ENCODE measurements at places on chromosomes 2 and 18.

DNA sequence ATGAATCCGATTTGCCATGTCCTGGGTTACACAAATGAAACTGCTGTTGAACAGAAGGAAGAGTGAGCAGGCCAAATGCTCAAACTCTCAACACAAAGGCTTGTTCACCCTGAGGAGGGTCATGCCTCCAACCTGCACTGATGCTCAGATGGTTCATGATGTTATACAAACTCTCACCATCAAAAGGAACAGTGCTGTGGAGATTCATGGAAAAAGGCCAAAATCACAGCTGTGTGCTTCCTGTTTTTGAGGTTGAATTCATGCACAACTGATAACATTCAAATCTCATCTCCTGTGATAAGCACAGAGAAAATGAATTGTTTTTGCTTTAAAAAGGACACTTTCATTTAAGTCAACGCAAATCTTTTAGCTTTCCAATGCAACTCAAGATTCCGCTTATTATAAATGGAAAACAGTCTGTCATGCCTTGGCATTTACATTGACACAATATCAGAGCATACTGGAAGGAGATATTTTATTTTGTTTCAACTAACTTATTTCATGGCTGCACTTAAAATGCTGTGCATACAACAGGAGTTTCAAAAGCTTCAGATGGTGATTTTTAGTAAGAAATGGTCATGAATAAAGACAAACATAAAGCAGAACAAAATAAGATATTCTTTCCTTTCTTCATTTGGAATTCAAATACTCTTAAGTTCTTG is 22.2 kb upstream of the TTN start:
- no peak for DNase-seq

DNA sequence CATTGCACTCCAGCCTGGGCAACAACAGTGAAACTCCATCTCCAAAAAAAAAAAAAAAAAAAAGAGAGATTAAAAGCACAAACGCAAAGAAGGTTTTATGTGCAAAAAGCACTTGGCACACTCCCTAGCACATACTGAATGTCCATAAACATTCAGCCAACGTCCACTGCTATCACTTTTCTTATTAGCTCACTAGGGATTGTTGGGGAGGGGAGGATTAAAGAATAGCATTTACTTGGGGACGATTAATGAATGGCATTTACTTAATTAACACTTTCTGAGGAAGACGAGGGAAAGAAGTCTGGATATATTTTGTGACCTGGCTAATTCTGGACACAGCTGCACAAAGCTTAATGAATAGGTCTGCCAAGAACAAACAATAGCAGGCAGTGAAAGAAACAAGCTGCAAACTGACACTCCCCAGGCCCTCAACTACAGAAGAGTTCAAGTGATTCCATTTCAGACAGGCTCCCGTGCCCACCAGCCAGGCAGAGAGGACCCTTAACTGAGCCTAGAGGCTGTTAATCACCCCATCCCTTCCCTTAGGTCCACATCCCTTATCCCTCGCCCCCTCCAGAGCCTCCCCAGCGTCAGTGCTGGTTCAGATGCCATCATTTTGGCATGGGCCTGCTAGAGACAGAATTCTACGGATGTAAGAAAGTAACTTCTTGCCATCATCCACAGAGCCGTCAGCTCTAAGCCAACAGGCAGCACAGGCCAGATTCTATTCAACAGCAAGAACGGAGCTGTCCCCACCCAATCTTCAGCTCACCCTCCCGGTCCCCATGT is 7.4 kb downstream of the CYB5A start:
- DNase-seq = no peak

DNA sequence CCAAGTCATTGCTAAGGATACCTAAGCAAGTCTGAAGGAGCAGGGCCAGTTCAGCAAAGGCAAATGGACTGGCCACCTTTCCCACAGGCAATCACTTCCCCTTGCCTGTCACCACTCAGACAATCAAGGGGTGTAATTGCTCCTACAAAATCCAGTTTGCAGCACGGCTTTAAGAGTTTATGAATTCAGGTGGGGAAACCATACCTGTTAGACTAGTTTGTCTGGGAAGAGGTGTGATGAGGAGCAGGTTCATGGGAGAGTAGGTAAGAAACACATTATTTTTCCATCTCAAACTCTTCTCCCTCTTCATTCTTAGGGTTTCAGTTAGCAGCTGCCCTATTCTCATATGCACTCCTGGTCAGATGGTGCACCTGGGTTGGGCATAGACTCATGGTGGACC is 102.5 kb downstream of the EVA1A start:
- DNase-seq = no peak

DNA sequence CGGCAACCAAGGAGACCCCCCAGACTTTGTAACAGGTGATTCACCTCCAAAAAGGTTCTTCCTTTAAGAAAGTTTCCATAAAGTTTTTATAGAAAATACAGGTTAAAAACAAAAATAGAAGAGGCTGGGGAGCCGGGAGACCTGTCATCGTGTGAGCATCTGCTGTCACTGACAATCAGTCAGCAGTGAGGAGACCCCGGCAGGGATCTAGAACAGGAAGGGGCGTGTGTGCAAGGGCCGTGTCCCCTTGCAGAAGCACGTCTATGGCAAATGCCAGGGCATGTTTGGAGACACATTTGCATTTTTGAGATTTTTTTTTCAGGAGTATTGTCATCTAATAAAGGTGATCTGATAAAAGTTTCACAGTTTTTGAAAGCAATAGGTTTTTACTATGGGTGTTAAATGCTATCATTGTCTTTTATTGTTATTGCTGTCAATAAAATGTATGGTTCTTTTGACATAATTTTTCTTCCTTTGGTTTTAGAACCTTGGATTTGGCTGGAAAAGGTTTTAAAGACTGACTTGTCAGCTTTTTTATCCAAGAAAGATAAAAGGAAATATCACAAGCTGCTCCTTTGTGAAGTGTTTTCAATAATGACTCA is 52.1 kb downstream of the MTCL1 start:
- no peak for DNase-seq

DNA sequence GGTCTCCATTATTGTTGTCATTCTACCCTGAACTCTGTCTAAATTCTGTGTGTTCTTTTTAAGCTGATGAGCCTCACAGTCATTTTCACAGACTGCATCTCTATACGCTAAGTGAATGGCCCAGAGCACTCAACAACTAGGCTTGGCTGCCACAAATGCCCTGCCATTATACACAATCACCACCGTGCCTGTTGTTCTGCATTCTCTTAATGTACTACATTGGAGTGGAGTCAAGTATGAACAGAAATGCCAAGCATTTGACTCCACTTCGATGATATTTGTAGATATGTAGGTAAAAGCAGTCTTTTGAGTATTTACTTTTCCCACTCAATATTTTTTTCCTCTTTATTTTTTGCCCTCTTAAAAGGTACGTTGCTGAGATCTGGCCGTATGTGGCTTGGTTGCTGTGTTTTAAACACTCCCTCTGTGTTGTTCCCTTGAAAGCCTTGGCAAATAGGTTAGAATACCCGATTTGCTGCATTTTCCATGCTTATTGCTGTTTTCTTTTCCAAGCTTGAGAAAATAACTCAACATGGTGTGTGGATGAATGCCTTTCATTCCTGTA is 36.2 kb upstream of the TMEFF2 start:
- DNase-seq = no peak

GRCh38 chr2:42074661-42075060 is 26.8 kb downstream of the PKDCC start:
- DNase-seq = no peak

DNA sequence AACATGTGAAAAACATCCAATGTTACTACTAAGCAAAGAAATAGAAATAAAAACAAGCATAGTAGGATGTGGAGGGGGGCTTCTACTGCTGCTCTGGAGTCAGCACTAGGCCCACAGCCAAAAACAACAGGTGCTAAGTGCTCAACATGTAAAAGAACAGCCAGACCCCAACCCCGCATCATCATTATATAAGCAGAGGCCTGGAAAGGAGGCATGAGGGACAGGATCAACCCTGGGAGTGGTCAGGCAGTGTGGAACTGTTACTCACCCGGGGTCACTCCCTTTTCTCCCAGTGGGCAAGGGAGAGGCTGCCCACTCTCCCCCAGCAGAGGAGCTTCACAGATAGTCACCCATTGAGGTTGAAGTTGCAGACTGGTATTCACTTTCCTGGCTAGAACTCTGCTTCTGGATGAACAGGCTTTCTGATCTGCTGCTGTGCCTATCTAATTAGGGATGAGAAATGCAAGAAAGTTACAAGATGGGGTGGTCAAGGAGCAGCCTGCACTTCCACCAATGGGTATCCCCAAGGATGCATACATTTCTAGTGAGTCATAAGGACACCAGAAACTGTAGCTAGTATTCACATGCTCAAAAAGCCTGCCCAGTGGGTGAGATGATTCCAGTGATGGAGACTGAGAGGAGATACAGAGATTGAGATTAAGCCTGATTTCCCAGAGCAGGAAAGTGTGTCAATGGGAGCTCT is 480.1 kb upstream of the TCF4 start:
- peak; percentile 22 for DNase-seq

DNA sequence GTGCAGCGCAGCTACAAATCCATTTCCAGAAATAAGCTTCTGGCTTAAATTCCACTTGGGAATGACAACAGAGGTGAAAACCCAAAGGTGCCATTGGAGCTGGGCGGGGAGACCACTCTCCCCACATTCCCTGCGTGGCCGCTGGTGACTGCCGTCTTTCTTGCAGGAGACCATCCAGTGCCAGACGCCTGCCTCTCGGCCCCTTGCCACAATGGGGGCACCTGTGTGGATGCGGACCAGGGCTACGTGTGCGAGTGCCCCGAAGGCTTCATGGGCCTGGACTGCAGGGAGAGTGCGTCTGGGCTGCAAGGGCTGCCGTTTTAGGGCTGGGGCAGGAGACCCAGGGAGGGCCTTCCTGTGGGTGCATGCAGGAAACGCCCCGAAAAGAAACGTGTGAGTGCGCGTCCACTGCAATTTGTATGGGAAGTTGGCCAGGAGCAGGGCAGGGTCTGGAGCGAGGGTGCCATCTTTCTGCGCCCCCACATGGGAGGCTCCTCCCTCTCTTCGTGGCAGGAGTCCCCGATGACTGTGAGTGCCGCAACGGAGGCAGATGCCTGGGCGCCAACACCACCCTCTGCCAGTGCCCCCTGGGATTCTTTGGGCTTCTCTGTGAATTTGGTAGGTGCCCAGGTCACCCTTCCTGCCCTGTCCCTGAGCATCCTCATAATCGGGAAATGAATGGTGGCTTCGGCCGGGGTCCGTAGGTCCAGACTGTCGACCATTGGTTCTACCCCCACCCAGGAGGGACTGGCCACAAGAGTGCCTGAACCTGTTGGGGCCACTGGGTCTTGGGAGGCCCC is 49.9 kb downstream of the SNED1 start:
- DNase-seq = no peak

GRCh38 chr18:57806978-57807285 is 3.8 kb upstream of the ATP8B1 start:
- no peak for DNase-seq

DNA sequence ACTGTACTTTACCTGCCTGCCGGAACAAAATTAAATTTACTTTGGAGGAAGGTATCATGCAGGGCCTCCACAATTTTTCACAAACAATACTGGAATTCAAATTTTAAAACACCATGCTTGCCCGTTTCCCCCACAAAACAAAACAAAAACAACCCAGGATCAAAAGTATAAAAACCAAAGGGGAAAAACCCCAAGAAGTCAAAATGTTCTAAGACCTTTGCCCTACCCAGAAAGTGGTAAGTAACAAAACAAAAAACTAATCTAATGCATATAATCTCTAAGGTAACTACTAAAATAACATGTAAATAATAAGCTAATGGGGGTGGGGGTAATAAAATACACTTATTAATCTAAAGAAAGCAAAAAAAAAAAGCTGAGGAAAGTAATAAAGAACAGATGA is 60.5 kb downstream of the CUL3 start:
- DNase-seq = no peak

- DNase-seq = peak; percentile 71
Observed at GRCh38 chr2:237475704-237476141, 11.3 kb upstream of the MLPH start.

- DNase-seq = no peak
Observed at GRCh38 chr2:42775186-42775585, 11.3 kb upstream of the OXER1 start.

DNA sequence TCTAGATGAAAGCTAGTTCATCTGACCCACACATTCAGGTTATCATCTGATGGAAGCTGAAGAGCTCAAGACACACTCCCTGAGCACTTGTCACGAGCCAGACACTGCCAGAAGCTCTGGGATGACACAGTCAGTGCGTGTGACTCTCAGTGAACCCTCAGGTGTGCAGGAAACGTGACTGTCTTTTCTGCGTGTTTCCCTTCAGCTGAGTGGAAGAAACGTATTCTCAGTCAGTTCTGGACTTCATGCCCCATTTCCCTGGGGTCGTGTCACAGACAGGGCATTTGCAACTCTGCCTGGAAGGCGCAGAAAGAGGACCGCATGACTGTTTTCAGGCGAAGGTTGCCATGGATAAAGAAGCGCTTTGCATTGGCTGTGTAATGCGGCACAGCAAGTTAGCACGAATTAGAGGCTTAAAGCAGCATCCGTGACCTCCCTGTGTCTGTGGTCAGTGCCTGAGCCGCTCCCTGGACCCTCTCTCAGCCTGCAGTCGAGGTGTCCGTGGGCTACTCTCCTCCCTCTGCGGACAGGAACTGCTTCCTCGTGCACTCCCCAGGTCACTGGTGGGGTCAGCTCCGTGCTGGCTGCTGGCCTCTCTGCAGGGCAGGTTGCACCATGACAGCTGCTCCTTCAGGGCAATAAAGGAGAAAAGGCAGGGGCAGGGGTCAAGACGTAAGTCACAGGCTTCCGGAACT is 3.3 kb upstream of the ALLC start:
- no peak for DNase-seq

DNA sequence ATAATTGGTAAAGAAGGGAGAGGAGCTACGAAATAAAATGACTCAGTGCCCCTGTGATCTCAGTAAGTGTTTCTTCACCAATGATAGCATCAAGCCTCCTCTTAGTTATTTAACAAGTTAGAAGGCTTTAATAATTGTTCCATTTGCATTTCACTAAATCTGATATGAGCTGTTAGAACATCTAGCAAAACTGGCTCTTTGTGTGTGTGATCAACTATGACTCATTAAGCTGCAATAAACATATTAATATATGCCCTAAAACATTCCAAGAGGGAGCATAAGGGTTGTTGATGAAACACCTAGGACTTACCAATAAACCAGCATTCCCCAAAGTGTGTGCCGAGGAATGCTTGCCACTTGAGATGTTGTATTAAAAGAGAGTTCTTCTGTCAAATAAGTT is 115.2 kb downstream of the OSBPL6 start:
- no peak for DNase-seq

Data from H54 (cell line).